Activated CD8-positive, alpha-beta T cell treated with anti-CD3 and anti-CD28 coated beads for 36 hours (primary cell): ENCODE measurements at places on chromosomes 6 and 20. TPM values are rescaled to one million over a fixed set of nuclear protein-coding genes. Genes with fewer than 3 reads are reported as not detected.

CDC5L gene
- 21.4 TPM for total RNA-seq

CCN6 gene
- total RNA-seq = not detected

KIF13A gene
- total RNA-seq = not detected

FGD2 gene
- total RNA-seq = 1.4 TPM

IL20RA gene
- total RNA-seq = not detected

- H3K27ac ChIP-seq = no peak overlapping the region
- no peaks in the 10 kb centered on the region for H3K36me3 ChIP-seq
- H3K4me1 ChIP-seq = no peaks in the 10 kb centered on the region
- no peak overlapping the region for H3K4me3 ChIP-seq
- no peak for DNase-seq
These were observed 338.2 kb downstream of the CDH4 start for GRCh38 chr20:61590236-61590635.

GRCh38 chr20:9025011-9025410 lies 43.9 kb upstream of the PLCB4 start:
- no peaks in the 10 kb centered on the region for H3K4me1 ChIP-seq
- H3K4me3 ChIP-seq = no peak overlapping the region
- H3K27me3 ChIP-seq = no peaks in the 10 kb centered on the region
- H3K27ac ChIP-seq = no peak overlapping the region
- no peak for DNase-seq
- no peaks in the 10 kb centered on the region for H3K36me3 ChIP-seq

DNA sequence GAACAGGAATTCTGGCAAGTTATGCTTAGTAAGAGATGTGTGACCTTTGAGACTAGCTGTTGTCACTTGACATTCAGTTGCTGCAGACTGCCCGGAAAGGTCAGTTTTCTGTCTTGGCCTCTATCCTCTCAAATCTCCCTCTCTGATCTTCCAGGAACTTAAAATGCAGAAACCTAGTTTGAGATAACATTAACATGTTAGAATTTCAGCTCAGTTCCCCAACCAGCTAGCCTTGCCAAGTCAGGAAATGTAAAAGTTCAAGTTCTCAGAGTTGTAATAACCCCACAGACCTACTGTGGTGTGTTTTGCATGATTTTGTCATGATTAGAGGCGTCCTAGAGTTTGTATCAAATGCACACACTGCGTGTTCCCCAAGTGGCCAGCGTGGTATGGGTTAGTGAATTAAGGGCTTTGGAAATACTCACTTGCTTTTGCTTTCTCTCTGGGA lies 46.6 kb downstream of the DUSP22 start:
- H3K4me1 ChIP-seq = peaks cover 67% of the 10 kb centered on the region
- peak overlapping the region; percentile 75 for H3K27ac ChIP-seq
- DNase-seq = peak; percentile 76
- peaks cover 7% of the 10 kb centered on the region for H3K36me3 ChIP-seq

- H3K4me1 ChIP-seq = peaks cover 53% of the 10 kb centered on the region
- no peaks in the 10 kb centered on the region for H3K27me3 ChIP-seq
- H3K36me3 ChIP-seq = no peaks in the 10 kb centered on the region
- no peak overlapping the region for H3K27ac ChIP-seq
- DNase-seq = no peak
These were observed 23.7 kb downstream of the PLCB1 start for GRCh38 chr20:8155812-8156211.

DNA sequence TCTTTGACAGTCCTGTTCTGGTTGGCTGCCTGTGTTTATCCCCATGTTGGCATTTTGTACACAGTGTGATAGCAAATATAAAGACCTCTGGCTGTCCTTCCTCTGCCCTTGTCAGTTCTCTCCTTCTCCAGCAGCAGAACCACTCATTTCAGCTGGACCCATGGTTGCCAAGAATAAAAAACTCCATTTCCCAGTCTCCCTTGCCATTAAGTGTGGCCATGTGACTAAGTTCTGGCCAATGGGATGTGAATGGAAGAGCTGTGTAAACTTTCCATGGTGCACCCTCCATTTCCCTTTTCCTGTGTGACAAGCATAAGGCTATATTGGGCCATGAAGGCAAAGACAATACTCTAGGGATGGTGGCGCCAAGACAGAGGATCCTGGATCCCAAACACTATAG lies 78.4 kb upstream of the TBC1D7 start:
- no peaks in the 10 kb centered on the region for H3K27me3 ChIP-seq
- H3K36me3 ChIP-seq = peaks cover 6% of the 10 kb centered on the region
- H3K4me1 ChIP-seq = peaks cover 4% of the 10 kb centered on the region
- DNase-seq = no peak
- H3K4me3 ChIP-seq = no peak overlapping the region

- H3K4me1 ChIP-seq = peaks cover 20% of the 10 kb centered on the region
- no peak overlapping the region for H3K27ac ChIP-seq
- H3K27me3 ChIP-seq = peaks cover 63% of the 10 kb centered on the region
- H3K36me3 ChIP-seq = no peaks in the 10 kb centered on the region
- no peak overlapping the region for H3K4me3 ChIP-seq
These were observed 207.9 kb downstream of the MYLK4 start for GRCh38 chr6:2542858-2543218.

DNA sequence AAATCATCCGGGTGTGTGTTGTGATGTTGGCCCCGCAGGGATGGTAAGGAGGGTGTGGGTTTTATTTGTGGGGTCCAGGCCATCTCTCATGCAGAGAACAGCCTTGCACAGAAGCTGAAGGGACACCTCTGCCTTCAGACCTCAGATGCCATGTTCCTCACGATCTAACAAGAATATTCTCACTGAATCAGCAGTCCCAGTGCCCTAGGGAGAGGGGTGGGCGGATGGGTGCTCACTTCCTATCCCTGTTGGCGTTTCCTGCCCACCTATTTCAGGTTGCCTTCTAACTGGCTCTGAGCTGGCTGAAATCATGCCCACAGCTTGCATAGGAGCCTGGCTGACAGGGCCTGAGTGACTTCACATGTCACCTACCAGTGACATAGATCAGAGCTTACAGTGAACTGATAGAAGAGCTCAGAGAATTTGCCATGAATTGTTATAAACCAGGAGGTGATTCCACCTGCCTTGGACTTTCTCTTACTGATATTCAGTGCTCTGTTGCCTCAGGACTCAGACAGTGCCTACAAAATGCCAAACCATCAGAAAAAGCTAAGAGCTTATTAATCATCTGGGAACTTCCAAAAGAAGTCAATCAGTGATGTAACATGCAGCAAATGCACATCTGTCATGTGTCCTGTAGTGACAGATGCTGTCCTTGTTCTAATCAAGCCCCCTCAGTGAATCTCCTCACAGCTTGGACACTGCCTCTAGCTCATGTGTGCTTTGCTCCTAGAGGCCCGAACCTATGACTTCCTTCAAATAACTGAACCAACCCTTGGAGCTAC lies 285.8 kb upstream of the PRND start:
- H3K4me3 ChIP-seq = no peak overlapping the region
- no peak for DNase-seq
- no peaks in the 10 kb centered on the region for H3K4me1 ChIP-seq
- peaks cover 3% of the 10 kb centered on the region for H3K27me3 ChIP-seq
- H3K27ac ChIP-seq = no peak overlapping the region

- H3K27me3 ChIP-seq = no peaks in the 10 kb centered on the region
- no peak for DNase-seq
- H3K36me3 ChIP-seq = no peaks in the 10 kb centered on the region
- no peaks in the 10 kb centered on the region for H3K4me1 ChIP-seq
These were observed 20.3 kb upstream of the ATXN1 start for GRCh38 chr6:16781348-16782169.

DNA sequence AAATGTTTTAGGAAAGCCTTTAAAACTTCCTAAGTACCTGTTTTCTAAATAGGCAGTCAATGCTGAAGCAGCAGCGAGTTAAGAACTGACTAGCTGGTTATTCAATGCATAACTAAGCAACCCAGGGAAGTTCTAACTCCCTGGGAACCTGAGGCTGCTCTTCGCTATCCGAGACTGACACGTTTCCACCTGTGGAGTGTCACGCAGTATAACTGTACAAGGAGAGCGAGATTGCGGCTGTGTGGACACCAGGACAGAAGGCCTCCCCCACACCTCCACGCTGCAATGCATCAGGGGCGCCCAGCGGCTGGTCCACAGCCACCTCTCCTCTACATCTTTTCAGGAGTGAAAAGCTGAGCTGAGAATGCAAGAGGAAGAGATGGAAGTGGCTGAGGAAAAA lies 8.0 kb downstream of the PXDC1 start:
- H3K4me1 ChIP-seq = peaks cover 7% of the 10 kb centered on the region
- no peak overlapping the region for H3K4me3 ChIP-seq
- no peak overlapping the region for H3K27ac ChIP-seq
- no peaks in the 10 kb centered on the region for H3K36me3 ChIP-seq

- H3K36me3 ChIP-seq = peaks cover 3% of the 10 kb centered on the region
- peak overlapping the region; percentile 87 for H3K4me3 ChIP-seq
- DNase-seq = no peak
These were observed 800 bp downstream of the ABCC10 start for GRCh38 chr6:43428112-43428570.

GRCh38 chr6:122859676-122860075 lies 70.6 kb downstream of the SMPDL3A start:
- H3K4me1 ChIP-seq = no peaks in the 10 kb centered on the region
- H3K27ac ChIP-seq = no peak overlapping the region
- H3K4me3 ChIP-seq = no peak overlapping the region
